ENCODE measurements at places on chromosomes 13 and 19.
A peak's percentile ranks its signal among the peaks of the same experiment; 100 is the strongest.

DNA sequence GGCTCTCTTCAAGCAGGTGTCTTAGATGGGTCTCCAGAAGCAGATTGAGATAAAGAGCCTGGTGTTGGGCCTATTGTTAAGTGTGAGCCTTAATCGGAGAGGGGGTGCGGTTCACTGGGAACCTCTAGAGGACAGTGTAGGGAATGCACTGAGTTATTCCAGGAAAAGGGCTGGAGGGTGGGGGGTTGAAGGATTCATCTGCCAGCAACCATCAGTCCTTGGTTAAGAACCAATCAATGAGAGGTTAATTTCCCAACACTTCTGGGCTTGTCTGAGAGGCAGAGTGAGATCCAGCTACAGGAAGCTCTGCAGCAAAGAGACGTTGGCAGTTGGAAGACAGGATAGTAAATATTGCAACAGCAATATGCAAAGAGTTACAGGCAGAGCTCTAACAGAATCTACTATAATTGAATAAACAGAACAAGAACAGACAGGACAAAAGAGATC is 28.7 kb downstream of the CYP4F2 start:
- peak; percentile 19 for DNase-seq

DNA sequence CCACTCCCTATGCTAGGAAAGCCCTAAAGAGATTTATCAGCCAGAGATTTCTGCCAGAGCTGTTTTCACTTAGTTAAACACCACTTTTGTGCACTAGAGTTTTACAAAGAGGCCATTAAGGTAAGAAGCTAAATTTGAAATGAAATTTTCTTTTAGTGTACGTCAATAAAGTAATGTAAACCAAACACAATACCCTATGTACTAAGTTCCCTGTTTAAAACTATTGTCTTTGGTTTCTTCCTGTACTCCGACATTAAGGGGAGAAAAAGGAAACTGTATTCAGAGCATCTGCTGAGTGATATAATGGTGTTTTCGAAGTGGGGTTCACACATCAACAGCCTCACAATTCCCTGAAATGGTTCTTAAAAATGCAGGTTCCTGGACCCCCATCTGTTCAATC is 40.7 kb upstream of the STARD13 start:
- no peak for DNase-seq

- DNase-seq: no peak
Measured at GRCh38 chr13:78659732-78660494, 958 bp upstream of the OBI1 start.

DNA sequence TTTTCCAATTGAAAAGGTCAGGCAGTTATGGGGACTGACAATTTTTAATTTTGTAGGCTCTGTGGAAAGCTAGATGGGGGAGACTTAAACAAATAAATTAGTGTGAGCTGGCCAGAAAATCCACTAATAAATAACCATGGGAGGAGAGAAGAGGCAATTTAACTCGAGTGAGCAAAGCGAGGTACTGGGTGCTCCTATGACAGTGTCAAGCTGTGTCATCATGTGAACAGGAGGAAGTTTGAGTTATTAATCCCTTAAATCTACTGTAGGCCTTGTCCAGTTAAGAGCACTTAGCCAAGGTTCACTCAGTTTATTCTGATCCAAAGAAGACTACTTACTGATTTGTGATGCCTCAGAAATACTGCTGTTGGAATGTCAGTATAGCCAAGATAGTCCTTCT is 122.8 kb downstream of the OXGR1 start:
- DNase-seq: no peak

- DNase-seq: no peak
Measured at GRCh38 chr19:995051-995827, 5.0 kb upstream of the GRIN3B start.

GRCh38 chr13:105165449-105166125 is 1369.9 kb downstream of the EFNB2 start:
- no peak for DNase-seq

DNA sequence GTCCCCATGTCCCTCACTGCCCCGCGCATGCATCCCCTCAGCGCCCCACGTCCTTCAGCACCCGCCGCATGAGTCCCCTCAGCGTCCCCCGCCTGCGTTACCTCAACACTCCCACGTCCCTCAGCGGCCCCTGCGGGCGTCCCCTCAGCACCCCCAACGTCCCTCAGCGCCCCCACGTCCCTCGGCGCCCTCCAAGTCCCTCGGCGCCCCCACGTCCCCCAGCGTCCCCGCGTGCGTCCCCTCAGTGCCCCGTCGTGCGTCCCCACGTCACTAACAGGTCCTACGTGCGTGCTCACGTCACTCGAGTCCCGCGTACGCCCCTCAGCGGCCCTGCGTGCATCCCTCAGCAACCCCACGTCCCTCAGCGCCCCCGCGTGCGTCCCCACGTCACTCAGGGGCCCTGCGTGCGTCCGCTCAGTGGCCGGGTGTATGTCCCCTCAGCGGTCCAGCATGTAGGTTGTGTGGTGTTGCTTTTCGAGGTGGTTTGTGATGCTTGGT is 19.5 kb upstream of the GAS6 start:
- DNase-seq: no peak

- DNase-seq: no peak
Measured at GRCh38 chr13:33341861-33342452, 56.4 kb upstream of the STARD13 start.

- DNase-seq: peak; percentile 58
Measured at GRCh38 chr13:40388617-40389016, 277.8 kb downstream of the FOXO1 start.

GRCh38 chr13:59946944-59947343 is 216.8 kb downstream of the DIAPH3 start:
- DNase-seq: no peak

- no peak for DNase-seq
Measured at GRCh38 chr19:2549701-2550191, 73.8 kb downstream of the GADD45B start.

- DNase-seq: no peak
Measured at GRCh38 chr13:42821437-42821836, 40.1 kb downstream of the FAM216B start.

DNA sequence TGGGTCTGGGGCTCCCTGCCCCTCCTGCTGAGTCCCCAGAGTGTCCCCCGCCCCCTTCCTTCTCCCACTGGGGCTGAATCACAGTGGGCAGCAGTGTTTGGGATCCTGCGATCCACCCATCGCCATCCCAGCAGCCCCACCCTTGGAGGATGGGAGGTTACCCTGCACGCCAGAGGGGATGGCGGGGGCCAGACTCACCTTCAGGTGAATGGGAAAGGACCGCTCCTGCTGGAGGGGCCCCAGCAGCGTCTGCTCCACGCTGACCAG is 569 bp downstream of the DLEU7 start:
- DNase-seq: no peak

- peak; percentile 30 for DNase-seq
Measured at GRCh38 chr13:97226788-97227627, 4.9 kb downstream of the MBNL2 start.

- no peak for DNase-seq
Measured at GRCh38 chr19:34067861-34068271, 104.4 kb upstream of the LSM14A start.

- no peak for DNase-seq
Measured at GRCh38 chr13:90947976-90948375, 399.5 kb upstream of the MIR17HG start.

DNA sequence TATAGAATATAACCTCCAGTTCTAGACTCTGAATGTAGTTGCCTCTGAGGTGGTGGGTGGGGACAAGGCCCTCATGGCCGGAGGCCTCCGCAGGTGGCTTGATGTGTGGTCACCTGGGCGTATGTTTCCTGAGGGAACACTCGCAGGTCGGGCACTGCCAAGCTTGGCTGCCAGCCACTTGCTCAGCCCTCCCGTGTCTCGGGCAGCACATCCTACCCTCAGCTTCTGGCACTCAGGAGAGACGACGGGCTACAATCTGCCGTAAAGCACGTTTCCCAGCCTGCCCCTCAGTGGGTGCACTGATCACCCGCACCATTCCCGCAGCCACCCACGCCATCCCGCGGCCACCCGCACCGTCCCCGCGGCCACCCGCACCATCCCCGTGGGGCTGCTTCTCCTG is 15.2 kb downstream of the THOP1 start:
- no peak for DNase-seq

DNA sequence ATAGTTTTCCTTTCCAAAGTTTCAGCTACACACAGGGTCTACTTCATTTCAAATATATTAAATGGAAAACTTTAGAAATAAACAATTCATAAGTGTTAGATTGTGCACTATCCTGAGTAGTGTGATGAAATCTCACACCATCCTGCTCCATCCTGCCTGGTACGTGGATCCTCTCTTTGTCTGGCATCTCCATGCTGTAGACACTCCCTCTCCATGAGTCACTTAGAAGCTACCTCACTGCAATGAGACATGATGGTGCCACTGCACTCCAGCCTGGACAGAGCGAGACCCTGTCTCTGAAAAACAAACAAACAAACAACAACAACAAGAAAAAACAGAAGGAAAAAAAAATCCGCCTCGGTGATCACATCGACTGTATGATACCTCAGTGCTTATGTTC is 191.8 kb downstream of the PCCA start:
- DNase-seq: no peak

- no peak for DNase-seq
Measured at GRCh38 chr13:65940720-65941119, 1289.4 kb downstream of the PCDH9 start.

DNA sequence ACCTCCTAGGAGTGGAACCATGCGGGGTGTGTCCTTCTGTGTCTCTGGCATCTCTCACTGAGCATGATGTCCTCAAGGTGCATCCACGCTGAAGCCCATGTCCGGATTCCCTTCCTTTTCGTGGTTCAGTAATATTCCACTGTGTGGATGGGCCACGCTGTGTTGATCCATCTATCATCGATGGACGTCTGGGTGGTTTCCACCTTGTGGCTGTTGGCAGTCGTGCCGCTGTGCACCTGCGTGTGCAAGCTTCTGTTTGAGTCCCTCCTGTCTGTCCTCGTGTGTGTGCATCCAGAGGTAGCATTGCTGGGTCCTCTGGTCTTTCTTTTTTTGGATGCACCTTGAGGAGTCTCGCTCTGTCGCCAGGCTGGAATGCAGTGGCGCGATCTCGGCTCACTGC is 11.2 kb upstream of the GNA15 start:
- no peak for DNase-seq

GRCh38 chr13:96100457-96101220 is 10.7 kb downstream of the HS6ST3 start:
- DNase-seq: no peak

- no peak for DNase-seq
Measured at GRCh38 chr19:54173951-54174834, 1.2 kb upstream of the TMC4 start.

DNA sequence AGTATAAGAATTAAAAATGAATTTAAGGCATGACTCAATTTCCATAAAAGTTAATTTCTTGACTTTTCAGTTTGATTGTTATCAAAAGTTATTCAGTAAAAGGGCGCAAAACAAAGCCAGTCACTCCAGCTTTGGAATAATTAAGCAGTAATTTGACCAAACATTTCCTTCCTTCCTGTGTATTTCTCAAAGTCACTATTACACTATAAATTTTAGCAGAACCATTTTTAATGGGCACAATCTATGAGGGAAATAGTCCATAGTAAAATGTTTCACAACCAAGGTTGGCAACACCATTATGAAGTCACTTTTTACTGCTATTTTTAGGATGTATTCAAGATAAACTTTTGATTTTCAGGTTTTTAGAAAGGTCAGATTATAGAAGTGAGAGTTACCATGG is 91.0 kb downstream of the DACH1 start:
- no peak for DNase-seq

GRCh38 chr13:41981951-41982715 is 21.2 kb upstream of the VWA8 start:
- DNase-seq: no peak

DNA sequence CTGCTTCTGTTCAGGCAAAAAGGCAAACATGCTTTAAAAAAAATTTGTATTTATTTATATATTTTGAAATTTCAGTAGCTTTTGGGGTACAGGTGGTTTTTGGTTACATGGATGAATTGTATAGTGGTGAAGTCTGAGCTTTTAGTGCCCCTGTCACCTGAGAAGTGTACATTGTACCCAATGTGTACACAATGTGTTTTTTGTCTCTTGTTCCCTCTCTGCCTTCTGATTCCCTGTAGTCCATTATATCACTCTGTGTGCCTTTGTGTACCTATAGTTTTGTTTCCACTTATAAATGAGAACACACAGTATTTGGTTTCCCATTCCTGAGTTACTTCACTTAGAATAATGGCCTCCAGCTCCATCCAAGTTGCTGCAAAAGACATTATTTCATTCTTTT is 77.4 kb downstream of the PDS5B start:
- DNase-seq: no peak

DNA sequence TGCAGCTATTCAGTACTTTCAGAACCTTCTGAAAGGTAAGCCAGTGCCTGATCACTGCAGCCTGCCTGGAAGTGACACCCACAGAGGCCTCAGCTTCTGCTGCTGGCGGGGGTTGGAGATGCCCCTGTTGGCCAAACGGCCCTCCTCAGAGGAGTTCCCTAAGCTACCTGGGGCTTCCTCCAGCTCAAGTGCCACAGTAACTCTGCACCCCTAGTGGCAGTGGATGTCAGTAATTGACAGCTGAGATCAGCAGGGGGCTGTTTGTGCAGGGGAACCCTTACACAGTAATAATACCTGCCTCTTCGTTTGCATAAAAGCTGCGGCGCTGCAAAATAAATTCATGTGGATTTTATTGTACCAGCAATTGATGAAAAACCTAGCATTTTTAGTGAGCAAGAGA is 28.9 kb downstream of the TDRD12 start:
- no peak for DNase-seq

- no peak for DNase-seq
Measured at GRCh38 chr19:14774373-14774772, 4.0 kb downstream of the ADGRE2 start.

GRCh38 chr13:99435998-99436397 is 65.3 kb upstream of the TM9SF2 start:
- no peak for DNase-seq
